ENCODE measurements at places on chromosomes 5 and 9.

GRCh38 chr9:98968601-98969337 lies 25.1 kb downstream of the COL15A1 start:
- no peak for DNase-seq

DNA sequence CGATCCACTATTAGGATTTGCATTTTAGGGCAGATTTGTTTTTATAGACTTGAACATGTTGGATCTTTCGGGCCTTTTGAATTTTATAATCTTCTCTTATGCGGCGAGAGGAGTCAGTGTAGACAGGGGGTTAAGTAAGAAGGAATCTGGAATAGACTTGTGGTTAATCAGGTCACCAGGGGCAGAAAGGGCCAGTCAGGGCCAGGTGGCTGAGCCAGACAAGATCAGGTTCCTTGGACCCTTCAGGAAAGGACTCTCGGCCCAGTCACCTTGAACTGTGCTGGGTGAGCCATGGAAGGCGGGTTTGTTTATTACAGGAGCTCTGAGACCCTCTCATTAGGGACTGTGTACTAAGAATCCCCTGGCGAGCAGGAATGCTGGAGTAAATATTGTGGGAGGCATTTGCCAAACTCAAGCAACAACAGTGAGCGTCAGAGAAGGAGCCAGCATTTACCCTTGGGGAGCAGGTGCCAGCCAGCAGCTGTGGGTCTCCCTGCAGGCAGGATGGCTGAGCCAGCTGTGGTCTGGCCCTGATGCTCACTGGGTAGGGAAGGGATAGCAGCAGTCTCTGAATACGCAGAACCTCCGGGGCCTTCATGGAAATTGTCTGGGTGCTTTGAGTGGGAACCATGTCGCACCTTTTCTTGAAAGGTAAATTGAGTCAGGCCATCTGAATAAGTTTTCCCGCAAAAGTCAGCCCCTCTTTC lies 79.2 kb downstream of the UBE2QL1 start:
- DNase-seq: no peak

DNA sequence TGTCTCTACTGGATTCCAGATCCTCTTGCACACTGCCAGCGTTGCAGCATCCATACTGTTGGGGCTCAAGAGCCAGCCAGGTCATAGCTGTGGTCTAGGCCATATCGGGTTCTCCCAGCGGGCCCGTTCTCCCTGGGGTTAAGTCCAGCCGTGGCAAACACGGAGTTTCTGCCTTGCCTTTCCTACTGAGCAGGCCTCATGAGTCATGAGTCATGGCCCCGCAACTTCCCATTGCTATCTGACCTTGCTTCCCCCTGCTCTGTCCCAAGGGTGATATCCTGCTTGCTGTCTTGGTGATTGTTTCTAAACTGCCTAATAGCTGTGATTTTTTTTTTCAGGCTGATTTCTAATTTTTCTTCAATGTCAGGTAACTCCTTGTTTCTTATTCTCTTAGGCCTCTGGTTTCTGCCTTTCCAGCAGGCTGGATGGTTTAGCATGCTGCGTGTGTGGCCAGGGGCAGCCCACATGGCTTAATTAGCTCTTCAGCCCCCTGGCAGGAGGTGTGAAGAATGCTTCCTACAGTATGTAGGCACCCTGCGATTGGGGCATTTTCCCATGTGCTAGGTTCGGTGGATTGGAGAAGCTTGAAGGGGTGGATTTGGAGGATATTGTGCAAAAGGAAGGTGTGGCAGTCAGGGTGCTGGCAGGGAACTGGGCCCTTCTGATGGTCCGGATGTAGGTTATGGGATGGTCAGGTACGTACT lies 18.7 kb downstream of the DAPK1 start:
- peak; percentile 68 for DNase-seq

- DNase-seq: no peak
These were observed 1.2 kb upstream of the RUSC2 start for GRCh38 chr9:35488566-35489312.

GRCh38 chr9:75592586-75592985 lies 297.9 kb upstream of the PCSK5 start:
- DNase-seq: no peak

DNA sequence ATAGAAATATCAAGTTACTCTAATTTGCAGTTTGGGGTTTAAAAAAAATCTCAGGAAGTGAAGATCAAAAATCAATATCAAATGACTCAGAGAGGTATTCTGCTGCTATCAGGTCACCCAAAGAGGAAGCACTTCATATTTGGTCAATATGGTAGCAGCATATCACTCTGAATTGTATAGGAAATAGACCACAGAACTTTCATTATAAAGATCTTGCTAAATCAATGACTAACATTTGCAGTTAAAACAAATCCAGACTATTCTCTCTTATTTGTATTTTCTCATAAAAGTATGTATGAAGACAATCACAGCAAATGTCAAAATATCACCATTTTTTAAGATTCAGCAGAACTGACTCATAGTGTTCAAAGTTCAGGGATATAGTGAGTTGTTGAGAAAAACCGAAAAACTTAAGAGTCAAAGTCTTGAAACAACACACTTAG lies 105.8 kb upstream of the PCSK1 start:
- DNase-seq: no peak

DNA sequence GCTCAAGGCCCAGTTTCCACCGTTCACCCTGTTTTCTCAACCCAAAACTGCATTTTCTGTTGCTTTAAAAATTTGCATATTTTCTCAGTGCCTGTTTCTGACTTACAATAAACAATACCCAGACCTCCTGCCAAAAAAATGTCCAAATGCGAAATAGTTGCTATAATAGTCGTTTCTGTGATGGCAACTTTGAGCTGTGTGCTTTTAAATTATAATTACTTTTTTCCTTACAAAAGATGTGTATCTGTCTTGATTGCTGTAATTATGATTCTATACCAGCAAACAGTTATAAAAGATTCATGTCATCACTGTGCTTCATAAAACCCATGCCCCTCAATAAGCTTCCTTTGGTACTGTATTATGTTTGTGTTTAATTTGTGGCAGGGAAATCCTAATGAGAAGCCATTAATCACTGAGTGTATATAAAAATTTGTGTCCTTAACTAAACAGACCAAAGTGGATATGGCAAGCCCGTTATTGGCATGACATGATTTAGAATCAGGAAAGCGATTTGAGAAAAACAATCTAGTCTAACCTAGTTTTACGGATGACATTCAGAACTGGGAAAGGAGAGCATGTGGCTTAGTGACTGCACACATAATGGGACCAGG lies 5.4 kb upstream of the SLC1A3 start:
- DNase-seq: no peak

DNA sequence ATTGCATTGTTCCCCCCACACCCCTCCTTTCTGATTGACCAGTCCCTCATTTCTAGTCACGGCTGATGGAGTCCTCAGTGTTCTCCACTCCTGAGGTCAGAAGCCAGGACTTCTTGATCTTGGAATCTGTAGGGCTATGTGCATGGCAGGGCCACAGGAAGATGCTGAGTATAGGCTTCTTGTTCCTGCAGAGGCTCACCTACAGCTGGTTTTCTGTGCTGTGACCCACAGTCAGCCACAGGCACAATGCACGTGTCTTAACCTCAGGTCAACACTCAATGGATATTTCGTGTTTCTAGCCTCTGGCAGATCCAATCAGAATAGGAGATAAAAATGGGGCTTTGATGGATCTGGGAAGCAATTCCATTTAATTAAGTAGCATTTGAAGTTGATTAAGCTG lies 14.3 kb upstream of the CXCL14 start:
- DNase-seq: no peak

- no peak for DNase-seq
These were observed 308.7 kb downstream of the SPOCK1 start for GRCh38 chr5:137190441-137190840.

DNA sequence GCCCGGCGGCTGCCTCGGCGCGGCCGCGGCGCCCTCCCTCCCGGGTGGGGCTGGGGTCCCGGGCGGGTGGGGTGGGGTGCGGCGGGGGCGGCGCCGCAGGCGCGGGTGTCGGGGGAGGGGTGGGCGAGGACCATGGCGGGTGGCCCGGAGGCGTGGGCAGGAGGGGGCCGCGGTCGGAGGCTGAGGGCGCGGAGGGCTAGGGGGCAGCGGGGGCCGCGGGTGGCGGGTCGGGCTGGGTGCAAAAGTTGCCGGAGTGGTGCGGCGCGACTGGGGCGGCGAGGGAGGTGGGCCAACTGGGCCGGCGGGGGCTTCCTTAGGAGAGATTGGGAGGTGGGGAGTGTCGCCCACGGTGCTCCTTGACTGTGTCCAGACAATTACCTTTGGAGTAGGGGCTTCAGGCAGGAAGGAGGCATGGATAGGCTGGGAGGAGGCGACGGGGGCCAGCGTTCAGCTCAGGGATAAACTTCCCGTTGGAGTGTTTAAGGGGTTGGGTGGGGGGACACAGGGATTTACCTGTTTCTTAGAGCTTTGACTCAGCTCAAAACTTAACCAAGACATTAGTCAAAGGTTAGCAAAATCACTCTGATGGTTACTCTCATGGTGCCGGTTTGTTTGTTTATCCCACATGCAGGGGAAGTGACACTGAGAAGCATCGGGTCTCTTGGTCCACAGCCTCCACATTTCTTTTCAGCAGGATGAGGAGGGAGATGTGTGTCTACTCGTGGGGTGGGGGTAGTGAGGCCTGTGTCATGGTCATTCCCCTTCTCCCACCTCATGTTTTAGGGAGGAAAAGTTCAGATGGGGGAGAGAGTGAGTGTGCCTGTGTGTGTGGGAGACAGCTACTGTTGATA lies 859 bp downstream of the CSNK1G3 start:
- peak; percentile 20 for DNase-seq

DNA sequence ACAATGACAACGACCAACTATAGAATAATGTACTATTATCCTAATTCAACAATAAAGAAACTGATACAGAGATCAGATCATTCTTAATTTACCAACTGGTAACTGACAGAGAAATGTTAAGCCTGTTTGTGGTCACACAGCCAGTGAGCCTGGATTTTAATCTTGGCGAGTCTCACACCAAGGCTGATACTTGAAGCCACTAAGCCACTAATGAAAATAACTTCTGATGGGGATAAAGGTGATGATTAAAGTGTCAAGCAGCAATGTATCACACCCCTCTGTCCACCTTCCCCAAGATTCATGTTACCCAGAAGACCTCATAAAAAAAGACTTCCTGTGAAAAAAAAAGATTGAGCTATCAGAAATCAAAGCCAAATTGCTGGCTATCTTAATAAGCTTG lies 350.5 kb downstream of the SPOCK1 start:
- no peak for DNase-seq

DNA sequence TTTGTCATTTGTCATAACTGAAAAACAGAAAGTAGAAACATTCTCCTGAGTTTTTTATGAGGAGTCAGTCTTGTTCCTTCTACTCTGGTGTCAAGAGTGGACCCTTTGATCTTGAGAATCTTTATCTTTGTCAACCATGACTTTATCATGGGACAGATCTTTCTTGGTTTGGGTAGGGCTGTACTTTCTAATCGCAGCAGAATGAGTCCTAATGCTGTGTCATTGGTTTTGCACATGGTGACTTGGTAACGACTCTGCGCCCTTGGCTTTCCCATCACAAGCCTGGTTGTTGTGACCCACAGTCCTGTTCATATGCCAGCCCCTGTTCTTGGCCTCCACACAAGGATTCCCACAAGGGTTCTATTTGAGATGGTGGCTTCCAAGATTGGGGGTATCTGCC lies 45.6 kb downstream of the AOPEP start:
- no peak for DNase-seq

DNA sequence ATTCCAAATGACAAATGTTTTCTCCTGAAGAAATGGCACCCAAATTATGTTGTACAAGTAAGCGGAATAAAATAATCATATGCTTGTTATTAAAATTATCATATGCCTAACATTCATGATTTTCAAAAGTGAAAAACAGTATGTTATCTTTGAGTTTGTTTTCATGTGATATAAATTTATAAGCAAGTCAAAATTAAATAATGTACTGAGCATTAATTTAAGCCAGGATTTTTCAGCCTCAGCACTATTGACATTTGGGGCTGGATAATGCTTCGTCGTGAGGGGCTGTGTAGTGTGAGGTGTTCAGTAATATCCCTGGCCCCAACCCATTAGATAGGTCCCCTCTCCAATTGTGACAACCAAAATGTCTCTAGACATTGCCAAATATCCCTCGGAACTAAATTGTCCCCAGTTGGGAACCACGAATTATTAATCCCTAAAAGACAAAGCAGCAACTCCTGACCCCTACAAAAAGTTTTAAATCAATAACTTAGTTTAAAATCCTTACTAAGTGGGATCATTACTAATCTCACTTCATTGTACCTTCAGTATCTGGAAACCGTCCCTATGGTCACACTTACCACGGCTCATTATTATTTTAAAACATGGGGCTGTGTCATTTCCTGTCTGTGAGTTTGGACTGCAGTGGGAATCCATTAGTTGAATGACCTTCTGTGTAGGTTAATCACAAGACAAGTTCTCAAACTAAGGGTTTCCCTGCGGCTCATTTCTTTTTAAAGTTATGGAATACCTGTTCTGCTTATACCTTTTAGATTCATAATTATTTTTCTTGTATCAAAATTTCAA lies 1.3 kb upstream of the NNT start:
- no peak for DNase-seq

GRCh38 chr5:149611326-149611725 lies 30.0 kb downstream of the ARHGEF37 start:
- DNase-seq: no peak

- no peak for DNase-seq
These were observed 135.0 kb upstream of the RASA1 start for GRCh38 chr5:87132696-87133095.

- no peak for DNase-seq
These were observed 17.7 kb downstream of the TMEM252 start for GRCh38 chr9:68522954-68523353.

DNA sequence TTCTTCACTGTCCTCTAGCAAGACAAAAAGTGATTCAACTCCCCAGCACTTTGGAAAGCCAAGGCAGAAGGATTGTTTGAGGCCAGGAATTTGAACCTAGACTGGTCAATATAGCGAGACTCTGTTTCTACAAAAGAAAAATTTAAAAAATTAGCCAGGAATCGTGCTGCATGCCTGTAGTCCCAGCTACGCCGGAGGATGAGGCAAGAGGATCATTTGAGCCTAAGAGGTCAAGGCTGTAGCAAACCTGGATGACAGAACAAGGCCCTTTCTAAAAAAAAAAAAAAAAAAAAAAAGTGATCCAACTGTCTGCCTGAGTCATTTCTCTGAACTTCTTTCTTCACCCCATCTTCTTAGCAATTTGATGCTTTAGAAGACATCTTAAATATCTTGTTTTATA lies 12.4 kb downstream of the ITGA2 start:
- no peak for DNase-seq

- DNase-seq: peak; percentile 69
These were observed at the start of gene TICAM2 for GRCh38 chr5:115601701-115602590. TICAM2 (minus strand) TSS chr5:115602479; CDS start chr5:115581256, 21,223 bp downstream.

All from CD4-positive, alpha-beta T cell treated with Interleukin-15 for 1 hour (primary cell).